Activated gamma-delta T cell (primary cell): ENCODE measurements at places on chromosomes 2 and 18.

DNA sequence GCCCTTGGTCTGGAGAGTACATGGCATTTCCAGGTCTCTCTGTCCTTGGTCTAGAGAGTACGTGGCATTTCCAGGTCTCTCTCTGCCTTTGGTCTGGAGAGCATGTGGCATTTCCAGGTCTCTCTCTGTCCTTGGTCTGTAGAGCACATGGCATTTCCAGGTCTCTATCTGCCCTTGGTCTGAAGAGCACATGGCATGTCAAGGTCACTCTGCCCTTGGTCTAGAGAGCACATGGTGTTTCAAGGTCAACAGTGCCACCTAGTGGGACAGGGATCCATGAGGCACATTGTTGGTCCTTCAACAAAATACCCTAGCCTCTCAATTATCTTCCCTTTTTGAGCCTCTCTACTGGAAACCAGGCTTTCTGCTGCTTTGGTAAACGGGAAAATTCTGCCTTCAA is 250.2 kb downstream of the OTX1 start:
- DNase-seq: no peak

DNA sequence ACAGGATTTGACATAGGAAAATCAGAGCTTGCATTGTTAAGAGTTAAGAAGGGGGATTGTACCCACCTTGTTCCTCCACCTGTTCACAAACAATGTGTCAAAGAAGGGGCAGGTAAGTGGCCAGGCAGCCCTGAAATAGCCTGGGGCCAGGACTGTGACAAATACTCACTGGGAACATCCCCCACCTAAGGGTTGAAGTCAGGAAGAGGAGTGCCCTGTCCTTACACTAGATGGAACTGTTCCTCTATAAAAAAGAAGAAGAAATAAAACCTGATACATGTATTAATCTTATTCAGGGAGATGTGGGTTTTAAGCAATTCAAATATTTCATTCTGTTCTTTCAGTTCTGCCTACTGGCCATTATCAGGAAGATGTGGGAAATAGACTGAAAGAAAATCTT is 41.9 kb downstream of the TACR1 start:
- no peak for DNase-seq

GRCh38 chr2:152354909-152355308 is 19.9 kb downstream of the FMNL2 start:
- DNase-seq: no peak

- no peak for DNase-seq
Observed at GRCh38 chr2:172021074-172021931, 21.6 kb downstream of the METAP1D start.

DNA sequence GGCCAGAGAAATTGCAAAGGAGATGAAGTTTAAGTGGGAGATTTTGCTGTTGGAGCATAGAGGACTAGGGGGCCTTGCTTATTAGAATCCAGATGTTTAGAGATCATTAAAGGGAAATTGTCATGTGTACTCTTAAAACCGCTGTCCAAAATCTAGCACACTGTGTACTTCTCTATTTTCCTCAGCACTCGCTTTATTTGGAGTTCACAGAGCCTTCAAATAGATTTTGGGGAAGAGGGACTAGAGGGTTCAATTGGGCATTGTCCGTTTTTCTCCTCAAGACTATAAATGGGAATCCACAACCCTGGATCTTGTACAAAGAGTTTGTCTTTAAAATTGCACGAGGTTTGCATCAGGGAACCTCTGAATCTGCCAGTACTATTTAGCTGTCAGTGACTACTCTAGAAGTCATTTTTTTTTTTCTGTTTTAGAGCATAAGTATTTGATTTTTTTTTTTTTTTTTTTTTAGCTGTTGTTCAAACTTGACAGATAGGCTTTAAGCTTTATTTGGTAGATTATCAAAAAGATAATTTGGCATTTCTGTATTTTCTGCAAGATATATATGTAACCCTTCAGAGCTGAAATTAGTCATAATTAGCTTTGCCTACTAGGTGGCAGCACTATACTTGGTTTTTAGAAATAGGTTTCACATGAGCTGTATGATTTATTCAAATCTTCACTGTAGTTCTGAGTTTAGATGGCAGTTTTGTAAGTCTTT is 14.2 kb downstream of the PMS1 start:
- no peak for DNase-seq

GRCh38 chr2:88206665-88207347 is 36.7 kb downstream of the THNSL2 start:
- DNase-seq: no peak
